Fibroblast of villous mesenchyme (primary cell): ENCODE measurements at places on chromosomes 6 and 20. TPM values are rescaled to one million over a fixed set of nuclear protein-coding genes. Genes with fewer than 3 reads are reported as not detected.

ESR1 gene
- 1.9 and 2.6 TPM in 2 replicates for total RNA-seq

C2 gene
- total RNA-seq = 1.3 and 2.3 TPM in 2 replicates

LST1 gene
- not detected in 2 replicates for total RNA-seq

HLA-DMB gene
- 1.7 TPM in 1 of 2 replicates, not detected in the other for total RNA-seq

SIRPG gene
- total RNA-seq = not detected in 2 replicates

CHRNA4 gene
- not detected in 2 replicates for total RNA-seq

MUC22 gene
- not detected in 2 replicates for total RNA-seq

VNN1 gene
- total RNA-seq = under 0.01 TPM in 2 replicates

AVP gene
- not detected in 2 replicates for total RNA-seq

FILIP1 gene
- total RNA-seq = 0.32 and 0.43 TPM in 2 replicates

PI16 gene
- under 0.01 TPM in 2 replicates for total RNA-seq

BNIP5 gene
- not detected in 2 replicates for total RNA-seq

ANKRD66 gene
- total RNA-seq = not detected in 2 replicates

NUDT3 gene
- total RNA-seq = 31.1 and 34.5 TPM in 2 replicates

LY6G5B gene
- total RNA-seq = 3.2 and 3.9 TPM in 2 replicates

TBC1D22B gene
- 7.1 and 10.8 TPM in 2 replicates for total RNA-seq

ASCC3 gene
- 104 and 165 TPM in 2 replicates for total RNA-seq

ATAT1 gene
- total RNA-seq = 4.2 and 5.2 TPM in 2 replicates

B3GAT2 gene
- total RNA-seq = under 0.01 TPM in 1 of 2 replicates, not detected in the other

UBE2C gene
- 13.5 and 26.3 TPM in 2 replicates for total RNA-seq

AFDN gene
- total RNA-seq = 32.2 and 37.1 TPM in 2 replicates

BPIFA1 gene
- total RNA-seq = not detected in 2 replicates

ZFP57 gene
- total RNA-seq = 0.32 TPM in 1 of 2 replicates, not detected in the other

SLC2A10 gene
- total RNA-seq = 45.4 and 52.7 TPM in 2 replicates

CBFA2T2 gene
- total RNA-seq = 4.8 and 5.6 TPM in 2 replicates

GABRR1 gene
- not detected in 2 replicates for total RNA-seq

CDSN gene
- not detected in 2 replicates for total RNA-seq

HSPA12B gene
- under 0.01 TPM in 1 of 2 replicates, not detected in the other for total RNA-seq

MYB gene
- 0.32 and 0.43 TPM in 2 replicates for total RNA-seq
